ENCODE measurements at places on chromosomes 2 and 18.

DNA sequence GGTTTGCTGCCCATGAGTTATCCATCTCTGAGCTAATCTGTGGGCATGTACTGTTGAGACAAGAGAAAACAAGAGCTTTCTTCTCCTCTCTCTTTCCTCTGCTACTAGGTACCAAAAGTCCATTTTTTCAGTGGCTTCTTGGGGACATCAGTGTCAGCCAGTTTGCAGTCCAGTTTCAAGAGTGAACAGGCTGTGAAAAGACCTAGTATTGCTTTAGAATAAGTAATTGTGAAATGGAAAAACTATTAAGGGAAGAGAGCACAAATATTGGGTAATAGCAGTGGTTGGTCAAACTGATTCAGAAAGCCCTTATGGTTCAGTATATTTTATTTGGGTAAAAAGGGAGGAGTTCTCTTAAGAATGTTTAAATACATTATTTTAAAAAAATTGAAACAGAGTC is 33.0 kb upstream of the MEP1B start:
- DNase-seq, result no peak

GRCh38 chr2:143473216-143473615 is 344.0 kb downstream of the ARHGAP15 start:
- DNase-seq, result no peak

GRCh38 chr18:22711192-22711685 is 221.9 kb upstream of the RBBP8 start:
- DNase-seq, result peak; percentile 6

- DNase-seq, result no peak
These were observed 93.6 kb downstream of the SMAD7 start for GRCh38 chr18:48857023-48857694.

DNA sequence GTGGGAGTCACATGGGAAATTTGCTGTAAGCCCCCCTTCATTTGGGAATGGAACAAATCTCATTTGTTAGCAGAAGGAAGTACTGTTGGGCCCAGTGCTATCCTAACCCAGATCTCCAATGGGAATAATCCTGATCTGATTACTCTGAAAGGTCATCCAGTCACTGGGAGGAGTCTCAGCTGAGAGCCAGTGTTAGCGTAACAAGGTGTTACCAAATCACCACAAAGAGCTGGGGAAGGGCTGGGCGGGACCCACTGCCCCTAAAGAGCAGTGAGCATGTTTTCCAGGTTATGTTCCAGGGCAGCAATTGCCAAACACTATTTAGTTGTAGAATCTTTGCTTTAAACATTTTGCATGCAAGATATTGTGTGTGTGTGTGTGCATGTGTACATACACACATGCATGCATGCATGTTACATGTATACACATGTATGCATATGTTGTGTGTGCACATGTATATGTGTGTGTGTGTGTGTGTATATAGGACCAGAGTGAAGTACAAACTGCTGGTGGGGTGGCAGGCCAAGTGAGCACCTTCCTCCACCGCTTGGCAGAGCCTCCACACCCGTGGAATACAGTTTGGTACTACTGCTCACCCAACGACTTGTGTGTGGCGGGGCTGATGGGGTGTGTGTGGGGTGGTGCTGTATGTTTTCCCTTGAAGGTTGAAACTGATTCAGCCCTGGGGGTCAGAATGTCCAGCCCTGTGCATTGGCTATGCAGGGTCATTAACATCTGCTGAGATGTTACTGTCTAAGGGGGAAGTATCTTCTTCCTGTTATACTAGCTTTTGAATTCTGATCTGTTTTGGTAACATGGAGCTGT is 15.2 kb downstream of the INPP5D start:
- peak; percentile 39 for DNase-seq

- no peak for DNase-seq
These were observed 646.9 kb upstream of the ZEB2 start for GRCh38 chr2:145166731-145167302.

DNA sequence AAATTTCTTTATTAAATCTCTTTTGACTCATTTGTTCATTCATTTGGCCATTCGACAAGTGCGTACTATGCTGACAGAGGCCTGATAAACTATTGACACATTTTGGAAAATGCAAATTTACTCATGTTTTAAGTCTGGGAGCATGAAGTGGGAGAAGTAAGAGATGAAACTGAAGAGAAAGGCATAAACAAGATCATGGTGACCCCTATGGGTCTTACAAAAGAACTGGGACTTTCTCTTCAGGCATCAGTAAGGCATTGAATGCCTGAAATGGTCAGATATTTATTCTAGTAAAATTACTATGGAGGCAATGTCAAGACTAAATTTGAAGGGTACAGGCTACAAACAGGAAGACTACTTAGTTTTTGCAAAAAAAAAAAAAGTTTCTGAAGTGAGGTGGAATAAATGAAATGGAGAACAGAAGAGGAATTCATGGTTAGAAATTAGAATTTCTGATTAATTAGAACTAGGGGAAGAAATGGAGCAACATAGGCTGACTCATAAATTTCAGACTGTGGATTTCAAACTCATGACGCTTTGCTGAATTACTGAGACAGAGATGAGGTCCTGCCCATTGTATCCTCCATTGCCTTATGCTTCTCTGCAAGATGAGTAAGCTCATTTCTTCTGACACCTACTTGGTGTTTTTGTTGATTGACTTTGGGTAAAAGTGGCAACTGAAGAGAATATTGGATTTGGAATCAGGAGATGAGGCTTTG is 32.7 kb downstream of the VSNL1 start:
- DNase-seq, result peak; percentile 52

DNA sequence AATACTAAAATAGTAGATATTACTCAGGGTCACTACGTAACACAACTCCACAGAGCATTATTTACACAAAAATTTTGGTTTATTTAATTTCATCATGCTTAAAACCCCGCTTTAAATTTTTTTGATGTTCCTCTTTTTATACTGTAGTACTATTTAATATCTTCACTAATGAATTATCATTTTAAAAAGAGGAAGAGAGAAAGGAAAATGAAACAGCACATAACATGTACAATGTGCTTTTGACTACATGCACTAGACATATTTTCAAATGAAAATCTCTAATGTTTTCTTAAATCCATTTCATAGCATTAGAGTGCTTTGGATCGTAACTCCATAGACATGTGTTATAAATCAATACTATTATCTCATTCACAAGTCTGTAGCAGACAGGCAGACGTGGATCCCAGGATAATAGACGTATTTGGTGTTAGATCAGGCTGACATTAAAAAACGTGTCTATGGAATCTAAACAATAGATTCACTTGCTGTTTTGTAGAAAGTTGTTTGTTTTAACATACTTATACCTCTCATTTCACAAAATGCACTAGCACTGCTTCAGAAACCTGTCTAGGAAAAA is 897.0 kb downstream of the CPS1 start:
- no peak for DNase-seq

DNA sequence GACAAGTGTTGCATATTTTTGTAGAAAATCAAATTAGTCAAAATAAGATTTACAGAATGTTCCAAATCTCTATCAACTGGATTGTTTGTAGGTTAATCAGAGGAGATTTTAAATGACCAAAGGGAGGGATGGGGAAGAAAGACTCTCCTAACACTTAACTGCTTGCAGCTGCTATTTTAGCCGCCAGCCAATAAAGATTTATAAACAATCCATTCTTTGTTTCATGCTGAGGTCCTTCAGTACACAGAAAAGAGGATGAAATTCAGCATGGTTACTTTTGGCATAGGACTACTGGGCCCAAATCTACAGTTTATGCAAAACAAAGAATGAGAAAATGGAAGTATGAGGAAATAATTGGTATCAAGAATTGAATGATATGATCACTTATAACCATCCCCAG is 86.4 kb upstream of the FN1 start:
- no peak for DNase-seq

DNA sequence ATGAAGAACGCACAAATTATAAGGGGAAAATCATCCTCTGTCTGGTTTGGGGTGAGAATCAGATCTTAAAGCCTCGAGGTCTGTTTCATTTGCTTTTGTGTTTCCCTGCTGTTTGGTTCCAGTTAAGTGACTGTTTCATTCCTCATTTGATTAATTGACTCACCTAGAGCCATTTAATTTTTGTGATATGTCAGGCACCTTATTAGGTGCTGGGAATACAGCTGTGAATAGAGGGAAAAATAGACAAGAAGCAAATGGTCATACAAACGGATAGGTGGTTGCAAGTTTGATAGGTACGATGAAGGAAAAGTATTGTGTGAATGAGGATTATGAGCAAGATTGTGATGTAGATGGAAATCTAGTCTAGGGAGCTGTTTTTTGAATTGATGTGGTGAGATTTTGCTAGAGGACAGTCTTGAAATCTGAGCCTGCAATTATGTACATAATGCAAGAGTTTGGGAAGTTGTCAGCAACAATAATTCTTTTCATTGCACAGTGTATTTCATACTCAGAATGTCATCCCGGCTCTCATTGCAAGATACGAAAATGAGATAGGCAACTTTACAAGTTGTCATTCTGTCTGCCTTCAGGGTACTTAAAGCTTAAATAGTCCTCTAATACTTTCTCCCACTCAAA is 2.2 kb downstream of the ACSL3 start:
- DNase-seq, result no peak

- no peak for DNase-seq
These were observed 9.7 kb downstream of the FAM98A start for GRCh38 chr2:33589444-33589843.
